Activated CD4-positive, CD25-positive, alpha-beta regulatory T cell treated with anti-CD3 and anti-CD28 coated beads, Interleukin-2, amount 50 U/mL, for 72 hours (primary cell): ENCODE measurements at places on chromosomes 11 and 22.

- DNase-seq, result no peak
Observed at GRCh38 chr22:26587991-26588613, 1.8 kb downstream of the TPST2 start.

DNA sequence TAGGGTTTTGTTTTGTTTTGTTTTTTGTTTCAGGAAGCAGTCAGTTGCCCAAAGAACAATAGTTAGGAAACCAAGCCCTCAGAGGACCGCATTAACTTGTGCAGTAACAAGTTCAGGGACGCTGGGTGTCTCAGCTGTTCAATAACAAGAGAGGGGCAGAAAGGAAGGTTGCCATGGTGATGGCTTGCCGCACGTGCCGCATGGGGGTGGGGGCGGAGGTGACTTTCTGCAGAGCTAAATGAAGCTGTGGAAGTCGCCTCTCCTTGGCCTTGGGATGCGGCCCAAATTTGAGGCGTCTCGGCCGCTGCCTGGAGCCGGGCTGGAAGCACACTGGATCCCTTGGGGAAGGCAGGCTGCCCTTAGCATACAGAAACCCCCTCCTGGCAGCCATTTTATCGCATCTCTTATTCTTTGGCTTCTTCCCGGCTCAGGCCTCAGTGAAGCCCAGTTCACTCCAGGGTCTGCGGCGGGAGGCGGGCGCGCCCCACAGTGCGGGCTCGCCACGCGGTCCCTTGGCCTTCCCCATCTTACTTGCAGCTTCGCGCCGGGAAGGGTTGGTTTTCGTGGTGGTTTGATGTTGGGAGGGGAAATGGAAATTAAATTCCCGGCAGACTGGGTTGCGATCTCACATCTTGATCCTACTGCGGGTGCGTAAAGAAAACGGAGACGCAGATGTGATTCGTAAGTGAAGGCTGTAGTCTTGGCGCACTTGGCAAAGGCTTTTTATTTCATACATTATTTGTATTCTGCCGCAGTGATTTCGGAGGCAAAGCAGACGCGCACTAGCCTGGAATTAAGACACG is 94.3 kb downstream of the SLC17A6 start:
- DNase-seq, result no peak

DNA sequence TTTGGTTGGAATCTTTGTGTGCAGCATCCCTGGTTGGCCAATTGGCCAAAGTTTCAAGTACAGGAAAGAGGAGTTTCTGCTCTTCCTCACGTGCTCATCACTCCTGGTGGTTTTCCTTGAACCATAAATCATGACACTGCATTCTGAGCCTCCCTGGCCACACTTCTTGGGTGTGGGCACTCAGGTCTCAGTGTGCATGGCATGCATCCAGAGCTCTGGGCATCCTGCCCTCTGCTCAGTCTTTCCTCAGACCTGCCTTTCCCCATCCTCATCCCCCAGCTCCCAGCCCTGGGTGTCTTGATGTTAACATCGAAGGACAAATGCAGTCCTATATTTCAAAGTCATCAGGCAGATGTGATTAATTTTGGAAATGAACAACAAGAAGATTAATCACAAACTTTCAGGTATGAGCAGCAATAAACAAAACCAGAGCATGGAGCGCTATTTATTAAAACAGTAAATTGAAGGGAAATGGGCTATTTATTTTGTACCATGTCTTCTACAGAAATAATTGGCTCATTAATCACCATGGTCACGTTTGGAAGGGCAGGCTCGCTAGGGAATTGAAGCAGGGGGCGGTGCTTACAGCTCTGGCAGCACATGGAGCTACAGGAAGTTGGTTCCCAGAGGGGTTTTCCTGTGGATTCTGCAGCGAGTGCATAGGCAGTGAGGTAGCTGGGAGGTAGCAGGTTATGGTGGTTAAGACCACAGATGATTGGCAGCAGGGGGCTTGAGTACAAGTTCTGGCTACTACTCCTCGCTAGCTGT is 89.6 kb downstream of the CSNK2A3 start:
- DNase-seq, result no peak

GRCh38 chr22:29096736-29097669 is 24.2 kb downstream of the KREMEN1 start:
- no peak for DNase-seq

- no peak for DNase-seq
Observed at GRCh38 chr11:119664701-119665420, 64.1 kb downstream of the NECTIN1 start.

GRCh38 chr11:76263166-76263565 is 56.9 kb upstream of the WNT11 start:
- DNase-seq, result no peak

DNA sequence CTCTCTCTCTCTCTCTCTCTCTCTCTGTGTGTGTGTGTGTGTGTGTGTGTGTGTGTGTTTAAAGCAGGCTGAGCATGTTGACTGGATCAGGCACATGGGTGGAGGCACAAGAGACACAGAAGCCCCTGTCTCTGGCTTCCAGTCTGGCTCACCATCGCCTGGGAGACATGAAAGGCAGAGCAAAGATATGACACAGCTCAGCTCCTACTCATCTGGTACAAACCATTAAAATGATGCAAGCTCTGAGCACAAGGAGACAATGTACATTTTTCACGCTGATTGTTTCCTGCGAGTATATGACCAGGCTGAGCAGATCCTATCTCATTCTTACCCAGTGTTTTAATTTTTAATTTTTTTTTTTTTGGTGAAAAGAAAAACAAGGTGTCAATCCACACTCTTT is 9.5 kb downstream of the SLC6A5 start:
- DNase-seq, result no peak

GRCh38 chr11:49995565-49995964 is 13.2 kb upstream of the OR4C12 start:
- no peak for DNase-seq

GRCh38 chr11:66841861-66842260 is 1.4 kb upstream of the RCE1 start:
- DNase-seq, result no peak

DNA sequence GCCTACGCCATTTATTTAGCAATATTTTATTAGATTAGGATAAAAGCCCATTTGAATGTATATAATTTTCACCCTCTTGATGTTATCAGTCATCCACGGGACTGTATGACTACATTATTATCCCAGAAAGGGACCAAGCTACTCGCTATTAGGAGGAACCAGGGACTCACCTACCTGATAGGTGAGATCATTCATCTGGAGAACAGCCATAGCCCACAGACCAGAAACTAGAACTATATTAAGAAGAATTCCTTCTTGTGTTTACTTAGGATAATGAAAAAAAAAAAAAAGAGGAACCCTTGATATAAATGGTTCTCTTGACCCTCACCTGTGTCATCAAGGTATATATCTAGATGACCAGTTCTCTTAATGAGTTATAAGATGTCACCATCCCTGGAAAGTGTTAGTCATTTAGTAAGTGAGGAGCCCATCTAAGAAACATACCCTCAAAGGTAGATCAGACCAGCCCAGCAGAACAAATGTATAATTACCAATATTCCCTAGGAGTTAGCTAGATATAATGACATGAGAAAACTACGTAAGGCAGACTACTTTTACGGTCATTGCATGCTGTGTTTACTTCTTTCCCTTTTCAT is 8.0 kb downstream of the SIK3 start:
- no peak for DNase-seq

DNA sequence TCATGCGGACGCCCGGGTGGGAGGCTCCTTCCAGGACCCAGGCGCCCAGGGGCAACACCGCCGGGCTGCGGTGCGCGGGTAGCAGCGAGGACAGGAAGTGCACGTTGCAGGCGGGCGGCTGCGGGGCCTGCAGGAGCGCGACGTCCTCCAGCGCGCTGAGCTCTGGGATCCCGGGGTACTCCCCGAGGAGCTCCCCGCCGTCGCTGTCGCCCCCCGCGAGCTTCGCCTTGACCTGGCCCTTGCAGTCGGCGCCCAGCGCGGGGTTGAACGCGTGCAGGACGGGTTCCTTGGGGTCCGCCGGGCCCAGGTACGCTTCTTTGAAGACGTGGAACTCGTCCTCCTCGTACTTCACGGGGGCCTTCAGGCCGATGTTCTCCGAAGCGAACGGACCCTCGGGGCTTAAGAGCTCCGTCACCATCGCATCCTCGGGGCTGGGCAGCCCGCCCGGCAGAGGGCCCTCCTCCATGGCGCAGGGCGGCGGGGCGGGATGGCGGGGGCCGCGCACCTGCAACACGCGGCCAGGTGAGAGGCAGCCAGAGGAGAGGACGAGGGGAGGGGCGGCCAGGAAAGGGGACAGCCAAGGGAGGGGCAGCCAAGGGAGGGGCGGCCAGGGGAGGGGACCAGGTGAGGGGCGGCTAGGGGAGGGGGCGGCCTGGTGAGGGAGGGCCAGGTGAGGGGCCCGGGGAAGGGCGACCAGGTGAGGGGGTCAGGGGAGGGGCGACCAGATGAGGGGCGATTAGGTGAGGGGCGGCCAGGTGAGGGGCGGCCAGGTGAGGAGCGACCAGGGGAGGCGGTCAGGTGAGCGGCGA is 921 bp downstream of the TESMIN start:
- DNase-seq, result no peak

DNA sequence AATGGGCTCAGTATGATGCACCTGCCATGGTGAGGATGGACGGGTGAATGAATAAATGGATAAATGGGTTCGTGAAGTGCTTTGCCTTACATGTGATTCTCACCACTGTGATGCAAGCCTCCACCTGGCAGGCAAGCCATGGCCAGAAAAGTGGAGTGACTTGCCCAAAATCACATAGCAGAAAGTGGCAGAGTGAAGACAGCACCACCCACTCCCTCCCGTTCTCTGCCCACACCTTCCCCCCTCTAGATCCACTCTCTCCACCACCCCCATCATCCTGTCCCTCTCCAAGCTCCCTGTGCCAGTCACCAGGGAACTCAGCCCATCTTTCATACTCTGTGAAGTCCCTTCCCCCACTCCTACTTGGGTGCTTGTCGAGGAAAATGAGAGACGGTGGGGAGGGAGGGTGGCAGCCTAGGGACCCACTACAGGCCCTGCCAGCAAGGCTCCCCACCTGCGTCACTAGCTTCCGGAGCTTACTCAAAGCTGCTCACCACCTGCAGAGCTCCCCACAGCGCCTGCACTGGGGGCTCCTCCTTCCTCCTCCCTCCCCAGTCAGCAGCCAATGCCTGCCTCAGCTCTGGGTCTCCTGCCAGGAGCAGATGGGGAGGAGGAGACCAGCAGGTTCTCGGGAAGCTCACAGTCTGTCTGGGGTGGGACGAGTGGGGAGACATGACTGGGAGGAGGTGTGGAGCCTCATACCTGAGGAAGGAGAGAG is 82.3 kb downstream of the PDE2A start:
- DNase-seq, result peak; percentile 38

DNA sequence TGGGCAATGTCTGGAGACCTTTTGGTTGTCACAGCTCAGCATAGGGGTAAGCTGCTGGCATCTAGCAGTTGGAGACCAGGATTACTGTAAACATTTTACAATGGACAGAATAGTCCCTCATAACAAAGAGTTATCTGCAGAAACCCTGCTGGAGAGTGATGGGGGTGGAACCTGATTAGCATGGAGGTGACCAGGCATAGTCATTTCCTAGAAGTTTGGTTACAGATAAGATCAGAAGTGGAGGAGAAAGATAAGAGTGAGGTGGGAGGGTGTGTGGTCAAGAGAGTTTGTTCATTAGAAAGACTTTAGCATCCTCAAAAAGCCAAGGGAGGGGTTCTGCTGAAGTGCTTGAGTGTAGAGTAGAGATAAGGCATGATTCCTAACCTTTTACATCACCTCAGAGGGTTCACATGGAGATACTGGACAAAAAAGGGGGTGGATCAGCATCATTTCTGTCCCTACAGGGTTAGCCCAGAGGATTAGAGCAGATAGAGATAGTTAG is 38.8 kb downstream of the PRDM11 start:
- DNase-seq, result no peak

DNA sequence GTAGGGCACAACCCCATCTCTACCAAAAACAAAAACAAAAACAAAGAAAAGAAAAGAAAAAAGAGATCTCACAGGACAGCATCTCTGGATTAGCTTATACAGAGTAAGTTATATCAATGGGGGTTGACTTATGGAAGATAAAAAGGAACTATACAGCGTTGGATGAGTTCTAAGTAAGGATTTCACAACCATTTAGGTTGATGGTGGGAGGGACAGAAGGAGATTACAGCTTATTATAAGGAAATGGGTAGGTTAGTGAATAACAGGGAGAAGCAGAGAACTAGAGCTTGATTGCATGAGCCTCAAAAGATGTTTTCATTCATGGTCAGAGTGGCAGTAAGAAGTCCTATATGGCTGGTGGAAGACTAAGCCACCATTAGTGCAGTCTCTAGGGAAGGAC is 60.3 kb downstream of the CECR2 start:
- no peak for DNase-seq

DNA sequence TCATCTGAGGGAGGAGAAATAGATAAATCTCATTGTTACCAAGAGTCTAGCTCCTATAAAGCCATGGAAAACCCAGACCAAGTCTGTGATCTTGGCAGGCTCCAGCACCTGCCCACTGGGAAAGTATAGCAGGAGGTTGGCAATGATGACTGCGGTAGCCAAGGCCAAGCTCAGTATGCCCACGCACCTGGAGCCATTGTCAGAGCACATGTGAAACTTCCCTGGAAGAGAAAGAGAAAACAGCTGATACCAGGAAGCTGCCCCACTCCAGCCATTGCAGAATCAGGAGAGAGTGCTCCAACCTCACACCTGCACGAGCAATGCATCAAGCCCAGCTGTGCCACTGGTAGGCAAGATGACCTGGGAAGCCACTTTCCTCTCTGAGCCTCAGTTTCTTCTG is 62.2 kb upstream of the HEPHL1 start:
- DNase-seq, result no peak

- DNase-seq, result no peak
Observed at GRCh38 chr11:15748132-15748531, 608.2 kb downstream of the SOX6 start.

GRCh38 chr22:17841836-17842235 is 67.6 kb upstream of the BID start:
- DNase-seq, result no peak

DNA sequence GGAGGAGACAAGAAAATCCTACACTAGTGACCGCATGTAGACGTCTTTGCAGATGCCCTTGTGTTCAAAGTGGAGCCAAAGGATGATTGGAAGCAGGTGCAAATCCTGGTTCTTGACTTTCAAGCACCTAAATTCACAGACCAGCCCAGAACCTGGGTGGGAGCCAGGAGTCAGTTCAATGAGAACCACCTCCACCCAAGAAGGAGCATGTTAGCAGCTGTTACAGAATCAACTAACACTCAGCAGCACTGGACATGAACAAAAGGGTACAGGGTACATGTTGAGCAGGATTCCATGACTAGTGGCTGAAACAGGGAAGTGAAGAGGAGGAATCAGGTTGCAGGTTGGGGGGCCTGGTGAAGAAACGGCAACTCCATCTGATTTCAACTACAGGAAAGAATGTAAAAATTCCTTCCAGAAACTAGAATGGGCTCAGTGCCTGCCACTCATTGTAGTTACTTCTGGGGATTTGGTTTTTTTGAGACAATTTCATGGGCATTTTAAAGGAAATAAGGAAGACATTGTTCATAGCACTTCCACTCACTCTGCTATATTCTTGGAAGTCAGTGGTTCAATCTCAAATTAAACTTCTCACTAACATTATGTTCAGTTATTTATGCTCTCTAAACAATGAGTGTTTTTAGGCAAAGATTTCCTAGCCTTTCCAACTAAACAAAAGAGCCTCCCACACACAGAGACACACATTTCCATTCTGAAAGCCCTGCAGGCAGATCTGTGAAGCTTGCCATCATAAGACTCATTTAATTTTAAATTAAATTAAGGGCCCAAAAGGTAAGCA is 173.3 kb downstream of the CADM1 start:
- no peak for DNase-seq

GRCh38 chr11:72327606-72328005 is 83.6 kb upstream of the PHOX2A start:
- DNase-seq, result no peak
